ENCODE measurements at places on chromosomes 12 and 14. TPM values are rescaled to one million over a fixed set of nuclear protein-coding genes. Genes with fewer than 3 reads are reported as not detected.

The PRKCH gene
- total RNA-seq: 77.2 TPM

The CLEC1B gene
- not detected for total RNA-seq

The SLC8A3 gene
- total RNA-seq: 0.23 TPM

The LMNTD1 gene
- not detected for total RNA-seq

The ARHGEF40 gene
- 40.5 TPM for total RNA-seq

The MEG3 gene
- 51.2 TPM for total RNA-seq

The POLE2 gene
- total RNA-seq: 1.2 TPM

DNA sequence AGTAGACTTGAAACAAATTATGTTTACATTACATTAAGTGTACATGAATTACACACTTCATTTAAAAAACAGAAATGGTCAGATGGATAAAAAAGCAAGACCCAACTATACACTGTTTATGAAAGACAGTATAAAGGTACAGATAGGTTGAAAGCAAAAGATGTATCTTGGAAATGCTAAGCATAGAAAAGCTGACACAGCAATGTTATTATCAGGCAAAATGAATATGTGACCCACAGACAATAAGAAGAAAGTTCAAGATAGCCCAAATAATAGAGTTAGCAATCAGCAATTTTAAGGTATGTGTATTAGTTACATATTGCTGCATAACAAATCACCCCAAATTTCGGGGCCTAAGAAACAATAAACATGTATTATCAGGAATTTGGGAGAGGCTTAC, 153.5 kb downstream of the DHRS2 start:
- DNase-seq: no peak

GRCh38 chr12:124210991-124211577, 83.8 kb upstream of the RFLNA start:
- no peak for DNase-seq

- no peak for DNase-seq
These were observed 296.1 kb downstream of the RERGL start for GRCh38 chr12:17793854-17794253.

GRCh38 chr14:64849940-64850339, 29.8 kb downstream of the SPTB start:
- no peak for DNase-seq

DNA sequence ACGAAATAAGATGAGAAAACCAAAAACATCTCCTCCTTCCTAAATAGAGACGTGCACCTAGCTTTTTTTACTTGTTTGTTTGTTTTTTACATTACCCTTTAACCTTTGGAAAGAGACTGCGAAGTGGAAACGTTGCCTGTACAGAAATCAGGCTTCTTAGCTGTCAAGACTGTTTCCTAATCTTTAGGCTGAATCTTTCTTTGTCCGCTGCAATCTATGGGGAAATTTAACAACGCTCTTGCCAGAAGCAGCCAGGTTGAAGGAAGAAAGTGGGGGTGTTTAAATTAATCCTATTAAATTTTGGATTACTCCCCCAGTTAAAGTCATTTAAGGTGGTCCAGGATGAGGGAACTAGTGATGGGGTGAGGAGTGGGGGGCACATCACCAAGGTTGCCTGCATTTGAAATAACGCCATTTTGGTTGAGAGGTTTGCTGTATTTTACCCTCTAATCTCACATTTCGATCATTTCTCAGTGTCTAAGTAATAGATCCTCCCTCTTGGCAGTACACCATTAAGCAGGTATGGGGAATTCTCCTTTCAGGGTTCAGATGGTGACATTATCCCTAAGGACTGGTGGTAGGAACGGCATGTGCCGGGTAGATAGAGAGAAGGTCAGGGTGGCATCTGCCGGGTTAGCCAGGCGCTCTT, 2.6 kb downstream of the FLRT2 start:
- no peak for DNase-seq

GRCh38 chr14:64522591-64523355, 17.8 kb upstream of the HSPA2 start:
- DNase-seq: no peak

- DNase-seq: peak; percentile 43
These were observed 6.3 kb downstream of the SCNN1A start for GRCh38 chr12:6368906-6369525.

GRCh38 chr12:53507603-53507885, 260 bp upstream of the NPFF start:
- DNase-seq: no peak

DNA sequence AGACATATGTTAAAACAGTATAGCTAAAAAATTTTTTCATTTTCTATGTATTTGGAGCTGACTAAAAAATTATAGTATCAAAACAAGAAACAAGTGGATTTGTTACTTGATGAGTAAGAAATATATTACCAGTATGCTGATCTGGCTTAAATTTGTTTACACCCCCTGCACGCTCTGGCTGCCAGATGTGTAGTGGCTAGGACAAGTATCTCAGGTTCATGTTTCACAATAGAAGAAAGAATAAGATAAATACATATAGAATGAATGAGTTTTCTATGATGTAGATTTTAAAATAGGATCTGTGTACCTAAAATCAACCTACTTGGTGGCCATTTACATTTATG, 13.1 kb downstream of the NAA30 start:
- DNase-seq: no peak

GRCh38 chr14:84643446-84643845, 886.5 kb upstream of the FLRT2 start:
- no peak for DNase-seq

DNA sequence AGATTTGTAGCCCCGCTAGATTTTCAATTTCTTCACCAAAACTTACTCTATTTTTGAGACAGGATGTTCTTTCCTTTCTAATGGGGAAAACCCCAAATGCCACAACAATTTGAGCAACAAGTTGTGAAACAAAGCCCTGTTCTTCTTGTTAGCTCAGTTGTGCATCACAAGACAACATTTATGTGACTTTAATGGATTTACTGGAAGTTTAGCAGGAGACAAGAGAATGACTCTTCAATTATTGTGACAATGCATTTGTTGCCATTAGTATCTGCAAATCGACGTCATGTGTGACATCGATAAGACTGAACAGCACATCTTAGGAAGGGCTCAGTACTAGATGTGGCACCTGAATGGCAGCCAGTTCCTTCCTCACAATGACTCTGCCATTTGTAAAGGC, 1028.9 kb upstream of the TMEM132C start:
- no peak for DNase-seq

DNA sequence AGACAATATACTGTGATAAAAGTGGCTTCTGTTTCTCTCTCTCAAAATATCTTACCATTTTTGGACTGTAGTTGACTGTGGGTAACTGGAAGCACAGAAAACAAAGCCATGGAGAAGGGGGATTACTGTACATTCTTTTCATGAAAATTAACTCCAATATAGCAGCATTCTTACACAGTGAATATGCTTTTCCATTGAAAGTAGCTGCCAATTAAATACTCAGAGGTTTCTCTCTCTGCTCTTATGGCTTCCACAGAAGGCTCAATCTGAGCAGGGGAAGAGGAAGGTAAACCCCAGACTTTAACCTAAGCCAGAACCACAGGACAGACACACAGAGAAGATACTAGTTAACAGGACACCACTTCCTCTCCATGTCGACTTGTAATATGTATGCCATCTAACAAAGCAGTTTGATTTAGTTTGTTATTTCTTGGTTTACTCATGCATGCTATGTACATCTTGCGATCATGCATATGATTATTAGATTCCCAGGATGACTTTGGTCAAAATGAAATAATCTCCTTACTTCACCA, 150.2 kb downstream of the SSPN start:
- DNase-seq: no peak

- no peak for DNase-seq
These were observed 138.7 kb upstream of the PZP start for GRCh38 chr12:9346866-9347327.

DNA sequence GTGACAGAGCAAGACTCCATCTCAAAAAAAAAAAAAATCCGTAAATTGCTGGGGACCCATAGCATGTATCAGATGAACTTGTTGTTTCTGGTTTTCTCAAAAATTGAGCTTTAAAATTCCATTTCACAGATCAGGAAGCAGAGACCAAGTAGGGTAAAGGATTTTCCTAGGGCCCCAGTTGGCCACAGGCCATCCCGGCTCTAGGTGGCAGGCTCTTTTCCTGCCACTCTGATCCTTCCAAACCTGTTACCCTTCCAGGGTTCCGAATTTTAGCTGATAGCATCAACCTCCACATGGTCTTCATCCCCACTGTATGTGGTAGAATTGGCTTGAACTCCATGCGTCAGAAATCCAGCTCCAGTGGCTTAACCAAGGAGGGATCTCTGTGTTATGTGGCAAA, 36.1 kb upstream of the BDKRB2 start:
- DNase-seq: no peak

- no peak for DNase-seq
These were observed 28.5 kb upstream of the KLHL42 start for GRCh38 chr12:27751386-27752047.

DNA sequence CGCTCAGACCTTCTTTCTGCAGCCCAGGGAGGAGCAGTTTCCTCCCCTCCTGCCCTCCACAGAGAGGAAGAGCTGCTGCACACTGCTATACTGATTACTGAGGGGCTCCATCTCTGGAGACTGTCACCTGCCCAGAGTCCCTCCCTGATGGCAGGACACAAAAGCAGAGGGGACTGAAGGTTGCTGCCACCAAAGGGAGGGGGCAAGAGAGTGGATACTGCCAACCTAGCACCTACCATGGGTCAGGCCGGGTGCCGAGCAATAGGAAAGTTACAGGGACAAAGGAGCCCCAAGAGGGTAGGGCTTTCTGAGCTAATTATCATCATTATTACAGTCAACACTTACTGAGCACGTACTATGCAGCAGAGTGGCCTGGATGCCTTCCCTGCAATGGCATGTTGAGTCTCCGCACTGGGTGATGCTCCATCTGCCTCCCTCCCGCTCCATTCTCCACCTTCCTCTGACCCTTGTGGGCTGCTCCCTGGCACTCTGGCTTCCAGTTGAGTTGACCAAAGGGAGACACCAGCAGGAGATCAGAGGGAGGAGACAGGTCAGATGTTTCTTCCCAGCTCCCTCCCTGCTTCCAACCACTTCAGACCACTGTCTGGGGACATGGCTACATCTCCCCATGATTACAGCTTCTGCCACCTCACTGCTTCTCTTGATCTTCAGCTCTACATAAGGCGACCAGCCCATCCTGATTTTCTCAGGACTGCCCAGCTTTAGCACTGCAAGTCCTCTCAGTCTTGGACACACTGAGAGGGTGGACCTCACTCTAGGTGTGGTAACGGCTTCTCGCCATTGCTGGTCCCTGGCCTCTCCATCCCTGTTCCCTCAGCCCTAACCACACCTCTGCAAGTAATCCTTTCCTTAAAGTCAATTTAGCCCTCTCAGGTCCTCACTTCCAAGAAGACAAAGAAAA, 2.6 kb upstream of the KRT79 start:
- DNase-seq: peak; percentile 32

GRCh38 chr12:53218551-53219291, 11.7 kb upstream of the ITGB7 start:
- peak; percentile 76 for DNase-seq

DNA sequence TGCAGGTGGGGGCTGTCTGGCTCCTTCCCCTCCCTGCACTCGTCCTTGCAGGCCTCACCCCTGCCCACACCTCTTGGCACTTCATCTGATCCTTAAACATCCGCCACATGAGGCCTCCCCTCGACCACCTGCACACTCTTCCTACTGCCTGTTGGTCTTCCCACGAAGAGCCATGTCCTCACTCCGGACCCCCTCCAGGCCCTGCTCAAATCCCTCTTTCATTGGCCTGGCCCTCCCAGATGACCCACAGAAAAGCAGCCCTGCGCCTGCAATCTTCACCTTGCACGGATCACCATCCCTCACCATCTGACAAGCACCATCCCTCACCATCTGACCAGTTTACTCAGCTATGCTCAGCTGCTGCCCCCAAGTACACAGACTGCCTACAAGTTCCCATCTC, 193.6 kb downstream of the BCL11B start:
- DNase-seq: no peak

GRCh38 chr14:94936401-94936892, 166.5 kb upstream of the GSC start:
- DNase-seq: peak; percentile 85

DNA sequence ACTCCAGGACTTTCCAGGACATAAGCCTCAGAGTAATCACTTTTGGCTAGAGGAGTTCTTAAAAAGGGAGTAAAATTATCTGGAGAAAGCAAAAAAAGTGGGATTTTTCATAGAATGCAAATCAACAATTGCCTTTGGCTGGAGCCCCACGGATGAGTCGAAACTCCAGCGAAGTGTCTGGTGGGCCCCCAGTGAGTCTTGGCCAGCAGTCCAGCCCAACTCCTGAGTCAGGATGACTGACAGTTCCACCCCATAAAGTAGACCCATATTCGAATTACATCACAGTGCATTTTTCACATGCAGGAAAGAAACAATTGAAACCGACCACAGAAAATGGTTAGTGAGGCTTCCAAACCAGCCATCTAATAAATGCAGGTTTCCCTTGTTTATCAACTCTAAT, 265.7 kb downstream of the BCL11B start:
- no peak for DNase-seq

DNA sequence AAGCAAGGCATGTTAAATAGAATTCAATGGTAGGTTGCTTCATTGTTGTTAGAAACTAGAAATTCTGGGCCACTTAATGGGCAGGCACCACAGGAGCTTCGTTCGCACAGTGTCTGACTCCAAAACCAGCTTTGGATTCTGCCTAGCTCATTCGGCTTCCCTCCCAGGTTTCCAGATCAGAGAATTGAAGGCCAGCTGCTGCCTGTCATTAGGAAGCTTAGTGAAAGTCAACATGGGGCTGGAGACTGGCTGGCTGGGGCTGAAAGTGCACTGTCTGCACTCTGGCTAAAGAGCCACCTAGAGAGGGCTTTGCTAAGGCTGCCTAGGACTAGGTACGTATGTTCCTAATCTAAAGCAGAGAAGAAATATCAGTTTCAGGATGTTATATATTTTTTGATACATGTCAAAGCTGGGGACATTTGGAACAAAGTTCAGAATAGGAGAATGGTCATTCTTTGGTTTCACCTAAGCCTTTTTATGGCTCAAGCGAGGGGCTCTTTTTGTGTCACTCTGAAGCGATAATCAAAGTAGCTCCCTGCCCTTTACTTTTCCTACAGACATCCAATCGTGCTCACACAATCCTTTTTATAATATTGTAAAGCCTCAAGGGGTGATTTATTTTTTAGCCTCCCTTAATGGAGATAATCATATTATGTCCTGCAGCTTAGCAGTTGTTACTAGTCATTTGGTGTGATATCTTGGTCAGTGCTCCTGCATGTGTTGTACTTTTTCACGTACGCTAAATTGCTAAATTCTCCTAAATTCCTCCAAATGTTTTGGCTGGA, 238.5 kb upstream of the NAV3 start:
- DNase-seq: no peak

GRCh38 chr12:114921781-114922180, 237.8 kb upstream of the TBX3 start:
- no peak for DNase-seq

GRCh38 chr12:57057067-57057751, 7.3 kb upstream of the MYO1A start:
- no peak for DNase-seq

DNA sequence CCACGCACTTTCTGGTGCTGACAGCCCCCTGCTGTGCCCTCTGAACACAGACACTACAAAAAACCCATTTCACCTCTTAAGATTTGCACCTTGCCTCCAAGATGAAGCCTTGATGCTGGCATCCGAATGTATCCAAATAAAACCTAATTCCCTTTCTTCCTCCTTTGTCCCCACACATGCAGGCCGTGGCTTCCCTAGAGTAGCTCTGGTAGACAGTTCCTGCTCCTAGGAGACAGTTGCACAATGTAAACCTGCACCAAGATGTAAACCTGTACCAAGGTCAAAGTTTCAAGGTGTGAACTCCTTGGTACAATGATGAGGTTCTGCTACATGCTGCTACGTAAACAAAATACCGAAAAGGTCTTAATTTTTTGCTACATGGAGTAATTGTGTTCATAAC, 625 bp upstream of the ABHD12B start:
- no peak for DNase-seq

Data from aorta (tissue), 5 donors.